ENCODE measurements at places on chromosomes 2 and 18.

DNA sequence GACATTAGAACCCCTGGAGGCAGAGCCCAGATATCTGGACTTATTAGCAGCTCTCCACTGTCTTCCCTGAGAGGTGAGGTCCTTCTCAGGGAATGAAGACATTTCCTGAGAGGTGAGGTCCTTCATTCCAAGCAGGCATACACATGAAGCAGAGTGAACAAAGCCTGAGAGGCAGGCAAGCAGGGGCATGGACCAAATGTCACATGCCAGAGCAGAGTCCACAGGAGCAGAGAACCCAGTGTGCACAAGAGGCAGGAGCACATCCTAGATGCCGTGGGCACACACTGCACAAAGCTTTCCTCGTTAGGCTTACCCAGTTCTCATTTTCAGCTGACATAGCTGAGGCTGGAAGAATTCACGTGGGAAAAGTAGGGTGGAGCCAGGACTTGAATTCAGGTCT lies 759.9 kb upstream of the HS6ST1 start:
- no peak for DNase-seq

DNA sequence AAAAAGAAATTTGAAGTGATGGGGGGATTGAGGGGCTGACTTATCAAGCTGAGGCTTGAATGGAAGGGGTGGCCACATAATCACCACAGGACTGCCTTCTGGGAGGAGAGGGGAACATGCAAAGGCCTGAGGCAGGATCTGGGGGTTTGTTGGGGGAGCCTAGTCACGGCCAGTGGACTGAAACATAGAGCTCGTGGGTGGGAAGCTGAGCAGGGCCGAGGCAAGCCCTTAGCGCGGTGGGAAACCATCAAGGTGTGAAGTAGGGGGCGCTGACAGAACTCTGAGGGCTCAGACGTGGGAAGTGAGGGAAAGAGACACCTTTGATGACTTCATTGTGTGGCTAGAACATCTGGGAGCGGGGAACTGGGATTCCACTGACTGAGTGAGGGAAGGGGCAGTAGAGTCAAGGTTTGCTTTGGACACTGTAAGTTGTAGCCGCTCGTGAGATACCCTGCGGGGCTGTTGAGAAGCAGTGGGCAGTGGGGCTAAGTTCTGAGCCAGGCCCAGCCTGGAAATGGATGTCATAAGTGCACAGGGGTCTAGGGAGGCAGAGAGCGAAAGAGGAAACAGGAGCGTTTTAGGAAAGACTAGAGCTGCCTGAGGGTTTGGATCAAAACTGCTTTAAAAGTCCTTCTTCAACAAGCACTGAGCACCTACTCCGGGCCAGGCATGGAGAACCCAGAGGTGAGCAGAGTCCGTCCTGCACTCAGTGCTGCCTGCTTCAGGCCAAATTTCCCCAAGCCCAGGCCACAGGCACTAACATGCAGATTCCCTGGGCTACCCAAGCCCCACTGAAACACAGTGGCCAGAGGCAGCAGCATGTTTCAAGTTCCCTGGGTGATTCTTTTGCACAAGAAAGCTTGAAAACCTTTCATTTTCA lies 686 bp upstream of the SNORC start:
- DNase-seq = no peak

DNA sequence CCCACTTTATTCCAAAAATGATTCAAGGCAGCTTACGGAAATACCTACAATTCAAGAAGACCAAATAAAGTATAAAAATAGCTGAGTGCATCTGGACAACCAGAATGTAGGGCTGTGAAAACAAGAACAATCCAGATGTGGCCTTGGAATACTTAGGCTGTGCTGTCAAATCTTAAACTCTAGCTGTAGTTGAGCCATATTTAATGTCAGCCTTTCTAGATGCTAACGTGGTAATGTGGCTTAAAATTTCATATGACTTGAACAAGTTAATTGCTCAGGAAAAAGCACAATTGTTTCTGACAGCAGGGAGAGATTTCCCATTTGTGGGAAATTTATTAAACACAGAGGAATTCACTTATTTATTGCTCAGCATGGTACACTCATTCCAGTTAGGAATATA lies 14.6 kb upstream of the NAPG start:
- no peak for DNase-seq

GRCh38 chr2:233426619-233427342 lies 72.5 kb downstream of the DGKD start:
- no peak for DNase-seq

- no peak for DNase-seq
Observed at GRCh38 chr18:3610813-3611212, 160.8 kb downstream of the TGIF1 start.

- DNase-seq = no peak
Observed at GRCh38 chr2:80737047-80737446, 432.5 kb upstream of the LRRTM1 start.

DNA sequence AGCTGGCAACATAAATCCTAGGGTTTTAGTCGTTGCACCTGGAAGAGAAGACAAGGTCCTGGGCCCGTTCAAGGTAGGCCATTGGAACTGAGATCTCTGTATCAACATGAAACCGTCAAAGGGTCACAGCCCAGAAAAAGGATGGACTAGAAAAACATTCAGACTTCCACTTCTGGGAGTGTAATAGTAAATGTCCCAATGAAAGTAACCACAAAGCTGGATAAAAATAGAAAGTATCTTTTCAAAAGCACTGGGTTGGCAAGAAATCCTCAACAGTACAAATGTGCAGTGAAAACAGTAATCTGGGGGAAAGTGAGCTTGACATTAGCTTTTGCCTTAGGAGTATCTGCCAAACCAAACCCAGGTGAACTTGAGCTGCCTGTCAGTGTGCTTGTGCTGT lies 12.9 kb downstream of the CGREF1 start:
- no peak for DNase-seq
